ENCODE measurements at places on chromosomes 5 and 9.

DNA sequence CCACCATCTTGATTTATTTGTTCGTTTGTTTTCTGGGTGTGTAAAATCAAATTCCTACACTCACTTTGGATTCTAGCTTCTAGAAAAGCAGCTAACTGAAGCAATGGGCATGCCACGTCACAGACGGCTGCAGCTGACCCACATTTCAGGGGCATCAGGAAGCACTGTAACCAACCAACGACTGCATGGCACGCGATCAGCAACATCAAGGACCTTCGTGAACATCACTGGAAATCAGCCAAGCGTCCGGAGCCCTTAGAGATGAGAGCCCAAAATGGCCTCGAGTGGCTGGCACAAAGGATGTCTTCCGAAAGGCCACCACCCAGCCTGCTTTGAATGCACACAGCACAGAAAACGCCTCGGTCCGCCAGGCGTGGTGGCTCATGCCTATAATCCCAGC, 191.1 kb downstream of the OLFM1 start:
- no peak for DNase-seq

GRCh38 chr9:93569621-93570174, 6.7 kb upstream of the PHF2 start:
- no peak for DNase-seq

DNA sequence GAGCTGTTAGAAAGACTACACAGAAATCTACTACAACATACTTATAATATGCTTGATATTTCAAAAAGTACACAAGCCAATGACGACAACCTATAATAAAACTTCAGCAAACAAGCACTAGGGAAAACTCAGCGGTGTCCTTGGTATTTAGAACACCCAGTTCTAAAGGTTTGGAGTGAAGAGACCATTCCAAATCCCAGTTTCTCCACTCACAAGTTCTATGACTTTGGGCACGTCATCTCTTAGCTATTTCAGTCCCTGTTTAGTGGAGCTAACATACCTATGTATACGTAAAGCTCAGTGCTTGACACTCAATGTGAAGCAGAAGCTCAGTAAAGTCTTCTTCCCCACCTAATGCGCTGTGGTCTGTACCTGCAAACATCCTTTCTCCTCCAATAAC, 52.8 kb downstream of the MLLT3 start:
- no peak for DNase-seq

- DNase-seq: no peak
Measured at GRCh38 chr9:100221538-100221937, 122.5 kb downstream of the INVS start.

- no peak for DNase-seq
Measured at GRCh38 chr5:15321776-15322175, 178.2 kb upstream of the FBXL7 start.

- DNase-seq: no peak
Measured at GRCh38 chr5:151967865-151968264, 43.2 kb upstream of the GLRA1 start.

DNA sequence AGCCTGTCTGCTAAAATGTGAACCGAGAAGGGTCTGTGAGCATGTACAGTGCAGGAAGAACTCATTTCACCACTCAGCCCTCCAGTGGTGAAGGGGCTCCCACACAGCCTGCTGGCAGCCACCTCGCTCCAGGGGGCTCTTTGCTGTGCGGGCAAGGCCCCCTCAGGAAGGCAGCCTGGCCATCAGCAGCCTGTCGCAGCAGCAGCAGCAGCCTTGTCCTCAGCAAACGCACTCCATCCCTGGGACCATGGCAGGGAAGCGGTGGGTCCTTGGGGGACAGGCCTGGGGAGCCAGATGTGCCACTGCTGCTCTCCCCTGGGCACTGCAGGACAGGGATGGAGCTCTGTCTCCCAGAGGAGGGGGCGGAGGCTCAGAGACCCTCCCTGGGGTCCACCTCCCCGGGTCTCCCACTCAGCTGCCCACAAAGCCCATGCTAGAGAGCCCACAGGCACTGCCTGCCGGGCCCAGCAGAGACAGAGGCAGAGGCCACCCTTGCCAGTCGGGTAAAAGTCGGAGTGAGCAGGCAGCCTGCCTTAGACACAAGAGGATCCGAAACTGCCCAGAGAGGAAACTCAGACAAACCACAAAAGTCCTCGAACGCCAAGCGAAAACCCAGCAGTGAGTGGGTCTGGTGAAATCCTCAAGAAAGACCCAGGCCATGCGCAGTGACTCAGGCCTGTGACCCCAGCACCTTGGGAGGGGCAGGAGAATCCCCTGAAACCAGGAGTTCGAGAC, 8.0 kb downstream of the BRD3 start:
- no peak for DNase-seq

GRCh38 chr5:95810305-95811125, 12.0 kb downstream of the GLRX start:
- DNase-seq: no peak

DNA sequence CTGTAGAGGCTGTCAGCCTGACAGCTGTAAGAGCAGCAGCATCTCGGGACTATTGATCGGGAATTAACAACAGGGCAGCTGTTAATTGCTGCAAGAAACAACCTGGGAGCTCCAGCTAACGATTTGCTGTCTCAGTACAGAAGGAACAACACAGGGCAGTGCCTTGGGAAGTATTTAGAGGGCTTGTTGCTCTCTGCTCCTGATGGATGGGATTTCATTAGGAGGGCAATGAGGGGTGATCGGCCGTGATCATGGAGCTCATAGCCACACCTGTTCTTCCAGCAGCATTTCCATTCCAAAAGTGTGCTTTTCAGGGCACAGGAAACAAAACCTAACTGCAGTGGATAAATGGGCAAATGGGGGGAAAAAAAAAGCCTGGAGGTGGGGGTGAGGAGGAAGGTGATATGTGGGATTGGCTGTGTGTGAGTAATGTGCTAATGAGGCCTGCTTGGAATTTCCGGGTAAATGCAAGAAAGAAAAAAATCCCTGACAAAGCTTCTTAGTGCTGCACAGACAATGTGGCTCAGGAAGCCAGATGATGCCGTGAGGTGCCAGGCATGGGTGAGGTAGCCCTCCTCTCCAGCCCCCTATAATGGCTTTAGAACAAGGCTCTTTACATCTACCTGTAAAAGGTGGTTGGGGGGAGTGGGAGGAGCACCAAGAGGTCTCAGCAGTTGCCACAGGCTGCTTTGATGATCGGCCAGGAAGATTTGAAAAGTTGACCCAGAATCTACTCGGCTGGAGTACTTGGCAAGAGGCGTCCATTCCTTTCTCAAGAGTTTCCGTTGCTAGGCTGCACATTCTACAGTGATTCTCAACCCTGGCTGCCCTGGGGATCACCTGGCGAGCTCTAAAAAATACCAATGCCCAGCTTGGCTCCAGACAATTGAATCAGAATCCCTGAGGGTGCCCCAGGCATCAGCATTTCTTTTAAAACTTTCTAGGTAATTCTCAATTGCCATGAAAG, 139.5 kb upstream of the KLF9 start:
- DNase-seq: no peak

DNA sequence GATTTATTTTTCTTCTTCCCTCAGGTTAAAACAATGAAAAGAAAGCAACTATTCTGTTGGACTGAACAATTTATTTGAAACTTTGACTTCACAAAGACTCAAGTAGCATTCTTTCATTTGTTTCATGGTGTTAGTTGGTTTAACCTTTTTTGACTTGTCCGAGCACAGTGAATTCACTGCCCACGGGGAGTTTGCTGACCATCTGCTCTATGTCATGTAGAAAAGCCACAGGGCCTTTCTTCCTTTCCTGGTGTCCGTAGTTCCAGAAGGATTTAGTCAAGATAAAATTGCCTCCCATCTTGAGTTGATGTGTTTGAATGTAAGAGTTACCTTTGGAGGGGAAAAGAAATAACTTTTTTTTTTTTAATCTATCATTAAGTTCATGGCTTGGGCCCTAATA, 55.1 kb upstream of the ZNF608 start:
- no peak for DNase-seq

DNA sequence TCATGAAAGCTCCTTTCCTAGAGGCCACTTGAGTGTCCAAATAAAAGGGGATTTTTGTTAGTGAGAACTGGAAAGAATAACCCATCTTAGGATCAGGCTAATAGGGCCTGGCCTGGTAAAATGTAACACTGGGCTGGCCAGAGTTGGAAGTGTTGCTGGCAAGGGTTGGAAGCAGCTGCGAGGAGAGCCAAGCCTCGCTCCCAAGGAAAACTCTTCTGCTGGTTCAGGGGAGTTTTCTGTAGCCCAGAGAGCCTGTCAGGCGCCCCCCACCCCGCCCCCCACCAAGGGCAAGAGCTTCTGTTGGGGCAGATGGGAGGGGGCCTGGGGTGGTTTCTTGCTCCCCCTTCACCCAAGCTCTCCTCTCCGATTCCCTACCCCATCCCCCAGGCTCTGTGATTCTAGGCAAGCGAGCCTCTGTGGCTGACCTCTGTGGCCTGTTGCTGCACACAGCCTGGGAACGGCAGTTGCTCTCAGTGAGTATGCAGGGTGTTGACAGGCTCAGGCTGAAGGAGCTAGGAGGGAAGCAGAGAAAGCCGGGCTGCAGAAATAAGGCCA, 547.8 kb downstream of the CCDC171 start:
- no peak for DNase-seq

DNA sequence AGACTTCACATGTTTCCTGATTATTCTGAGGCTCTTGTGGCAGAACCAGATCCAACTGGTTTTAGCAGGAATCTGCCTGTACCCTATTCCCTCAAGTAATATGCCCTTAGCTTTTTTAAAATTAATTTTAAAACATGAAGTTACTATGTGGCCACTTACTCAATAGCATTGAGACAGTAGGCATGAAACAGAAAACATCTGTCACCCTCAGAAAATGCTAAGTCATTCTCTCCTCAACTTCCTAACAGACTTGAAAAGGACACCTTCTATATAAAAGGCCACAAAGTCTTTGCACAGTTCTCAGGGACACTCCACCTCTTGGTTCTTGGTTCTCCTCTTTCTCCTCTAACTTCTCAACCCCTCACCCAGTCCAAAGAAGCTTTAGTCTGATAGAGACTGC, 277.8 kb downstream of the RAB3C start:
- DNase-seq: no peak

GRCh38 chr9:21095561-21095960, 17.8 kb upstream of the IFNB1 start:
- no peak for DNase-seq

DNA sequence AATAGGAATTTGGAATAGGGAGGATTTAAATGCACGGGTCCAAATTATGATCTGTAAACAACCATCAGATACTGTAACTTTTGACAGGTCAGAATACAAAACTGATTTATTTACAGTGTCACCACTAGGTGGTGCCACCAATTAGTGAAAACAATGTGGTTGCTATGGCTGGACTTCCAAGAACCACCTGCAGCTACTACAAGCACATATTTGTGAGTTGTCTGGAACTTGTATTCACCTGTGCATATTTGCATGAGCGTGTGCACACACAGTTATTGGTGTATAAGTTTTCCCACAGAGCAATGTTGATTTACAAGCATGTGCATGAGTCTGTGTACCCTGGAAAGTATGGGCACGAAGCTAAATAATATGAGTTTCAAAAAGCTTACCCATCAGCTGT, 3.0 kb upstream of the HRCT1 start:
- DNase-seq: no peak

- no peak for DNase-seq
Measured at GRCh38 chr5:17854901-17855300, 220.6 kb downstream of the TAF11L14 start.

DNA sequence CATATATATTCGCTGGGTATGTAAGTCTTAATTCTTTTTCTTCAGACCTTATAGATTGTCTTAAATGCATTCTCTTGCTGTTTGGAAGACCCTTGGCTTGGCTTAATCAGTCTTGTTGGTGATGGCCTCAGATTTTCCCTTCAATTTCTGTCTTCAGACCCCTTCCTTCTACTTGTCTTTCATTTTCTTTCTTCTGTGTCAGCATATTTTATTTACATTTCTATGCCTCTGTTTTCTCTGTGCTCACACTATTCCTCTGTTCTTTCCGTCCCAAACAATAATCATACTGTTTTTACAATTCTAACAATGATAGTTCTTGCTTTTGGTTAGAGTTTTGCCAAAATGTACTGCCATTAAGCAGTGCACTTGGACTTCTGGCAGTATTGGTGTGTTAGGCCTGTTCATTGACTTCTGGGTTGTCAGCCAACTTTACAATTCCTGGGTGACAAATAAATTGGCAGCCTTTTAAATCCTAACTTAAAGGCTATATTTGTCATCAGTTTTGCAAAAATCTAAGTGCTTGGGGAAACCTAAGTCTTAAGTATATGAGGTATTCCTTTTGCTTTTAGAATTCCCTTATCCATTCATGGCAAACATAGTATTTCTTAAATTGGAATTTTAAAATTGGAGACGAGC, 8.0 kb downstream of the SRFBP1 start:
- DNase-seq: no peak

DNA sequence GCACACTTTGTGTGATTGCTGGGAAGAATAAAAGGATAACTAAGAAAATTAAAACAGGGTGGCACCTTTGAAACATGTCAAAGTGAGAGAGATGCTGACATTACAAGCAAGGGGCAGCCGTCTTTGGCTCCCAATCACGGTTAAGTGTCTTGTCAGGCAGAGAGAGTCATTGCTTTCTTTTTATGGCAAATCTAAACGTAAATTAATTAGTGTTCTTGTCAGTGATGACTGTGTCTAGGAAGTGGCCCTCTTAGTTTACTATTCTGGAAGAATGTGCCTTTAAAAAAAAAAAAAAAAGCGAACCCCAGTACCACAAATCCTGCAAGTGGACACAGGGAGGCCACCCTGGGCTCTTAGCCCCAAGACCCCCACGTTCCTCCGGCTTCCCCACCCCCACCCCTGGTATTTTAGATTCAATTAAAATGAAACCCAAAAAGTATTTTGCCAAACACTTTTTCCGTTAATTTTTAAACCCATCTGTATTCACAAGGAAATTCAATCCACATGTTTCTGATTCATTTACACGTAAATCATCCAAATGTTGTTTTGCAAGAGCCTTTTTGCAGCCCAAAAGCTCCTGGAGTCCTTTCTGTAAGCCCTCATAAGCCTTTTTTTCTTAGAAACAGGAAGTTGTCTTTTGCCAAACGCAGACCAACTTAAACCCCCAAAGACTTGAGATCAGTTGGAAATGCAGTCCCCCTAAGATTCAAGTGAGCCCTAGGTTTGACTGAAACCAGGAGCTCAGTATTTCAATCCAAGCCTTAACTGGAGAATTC, 399.3 kb downstream of the EBF1 start:
- DNase-seq: no peak

GRCh38 chr9:80157561-80157983, 585.8 kb downstream of the TLE4 start:
- no peak for DNase-seq

- DNase-seq: no peak
Measured at GRCh38 chr9:136061405-136061804, 33.7 kb downstream of the NACC2 start.

GRCh38 chr5:43192558-43193180, 644 bp downstream of the NIM1K start:
- no peak for DNase-seq

- no peak for DNase-seq
Measured at GRCh38 chr9:34674440-34674839, 12.0 kb upstream of the CCL27 start.

DNA sequence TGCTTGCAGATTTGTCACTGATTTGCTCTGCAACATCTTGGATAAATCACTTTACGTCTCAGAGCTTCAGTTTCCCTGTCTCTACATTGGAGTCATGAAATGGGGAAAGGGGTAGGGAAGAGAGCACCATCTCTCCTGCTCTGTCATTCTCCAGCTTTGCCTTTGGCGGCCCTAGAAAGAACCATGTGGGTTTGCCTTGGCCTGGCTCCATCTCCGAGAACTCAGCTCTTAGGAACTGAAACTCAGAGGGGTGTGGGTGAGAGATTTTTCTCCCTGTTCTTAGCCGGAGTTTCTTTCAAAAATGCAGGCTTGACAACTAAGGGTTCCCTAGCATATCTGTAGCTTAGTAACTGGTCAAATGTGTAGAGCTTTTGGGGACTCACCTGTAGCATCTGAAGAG, 123.5 kb downstream of the SMARCA2 start:
- no peak for DNase-seq

All from SW 1271 (cell line).